ENCODE measurements at places on chromosomes 2 and 18.

DNA sequence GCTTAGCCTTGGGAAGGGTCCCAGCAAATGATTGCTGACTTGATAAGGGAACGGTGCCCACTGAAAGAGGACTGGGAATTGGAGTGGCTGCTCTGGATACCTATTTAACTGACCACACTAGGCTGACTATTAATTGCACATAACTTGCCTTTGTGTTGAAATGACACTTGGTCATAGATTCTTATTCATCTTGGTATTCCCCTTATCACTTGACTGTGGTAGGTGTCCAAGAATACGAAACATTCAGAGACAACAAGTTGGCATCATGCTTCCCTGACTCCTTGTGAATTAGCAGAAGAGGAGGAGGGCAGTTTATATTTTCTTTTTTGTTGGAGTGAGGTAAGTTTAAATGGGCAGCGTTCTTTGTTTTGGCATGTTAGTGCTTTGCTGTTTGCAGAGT lies 13.4 kb downstream of the FMNL2 start:
- DNase-seq = no peak

- no peak for DNase-seq
Measured at GRCh38 chr2:162028511-162028910, 45.5 kb downstream of the DPP4 start.

GRCh38 chr2:218395456-218395825 lies 4.2 kb upstream of the CTDSP1 start:
- DNase-seq = no peak

DNA sequence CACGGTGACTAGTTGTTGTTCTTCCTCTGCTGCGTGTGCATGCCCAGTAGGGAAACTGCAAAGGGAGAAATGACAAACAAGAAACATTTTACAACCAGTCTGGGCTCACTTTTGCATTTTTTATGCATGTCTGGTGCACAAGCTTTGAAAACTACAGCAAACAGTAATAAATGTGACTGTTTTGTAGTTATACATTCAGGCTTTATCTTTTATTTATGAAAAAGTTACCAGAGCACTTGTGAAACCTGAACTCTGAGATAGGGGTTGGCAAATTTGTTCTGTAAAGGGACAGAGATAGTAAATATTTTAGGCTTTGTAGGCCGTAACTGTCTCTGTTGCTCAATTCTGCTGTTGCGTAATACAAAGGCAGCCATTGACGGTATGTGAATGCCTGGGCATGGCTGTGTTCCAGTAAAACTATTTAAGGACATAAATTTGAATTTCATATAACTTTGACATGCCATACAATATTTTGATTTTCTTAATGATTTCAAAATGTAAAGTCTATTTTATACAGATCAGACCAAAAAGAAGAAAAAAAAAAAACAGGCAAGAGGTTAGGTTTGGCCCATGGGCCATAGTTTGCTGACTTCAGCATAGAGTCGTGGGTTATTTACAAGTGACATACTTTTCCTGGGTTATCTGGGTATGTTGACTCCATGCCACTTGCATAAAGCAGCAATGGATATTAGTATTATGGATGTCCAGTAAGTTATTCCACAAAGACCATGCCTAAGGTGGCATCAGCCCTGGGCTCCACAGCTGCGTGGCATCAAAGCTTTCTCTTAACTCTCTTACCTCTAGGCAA lies 53.6 kb upstream of the EML6 start:
- DNase-seq = no peak

DNA sequence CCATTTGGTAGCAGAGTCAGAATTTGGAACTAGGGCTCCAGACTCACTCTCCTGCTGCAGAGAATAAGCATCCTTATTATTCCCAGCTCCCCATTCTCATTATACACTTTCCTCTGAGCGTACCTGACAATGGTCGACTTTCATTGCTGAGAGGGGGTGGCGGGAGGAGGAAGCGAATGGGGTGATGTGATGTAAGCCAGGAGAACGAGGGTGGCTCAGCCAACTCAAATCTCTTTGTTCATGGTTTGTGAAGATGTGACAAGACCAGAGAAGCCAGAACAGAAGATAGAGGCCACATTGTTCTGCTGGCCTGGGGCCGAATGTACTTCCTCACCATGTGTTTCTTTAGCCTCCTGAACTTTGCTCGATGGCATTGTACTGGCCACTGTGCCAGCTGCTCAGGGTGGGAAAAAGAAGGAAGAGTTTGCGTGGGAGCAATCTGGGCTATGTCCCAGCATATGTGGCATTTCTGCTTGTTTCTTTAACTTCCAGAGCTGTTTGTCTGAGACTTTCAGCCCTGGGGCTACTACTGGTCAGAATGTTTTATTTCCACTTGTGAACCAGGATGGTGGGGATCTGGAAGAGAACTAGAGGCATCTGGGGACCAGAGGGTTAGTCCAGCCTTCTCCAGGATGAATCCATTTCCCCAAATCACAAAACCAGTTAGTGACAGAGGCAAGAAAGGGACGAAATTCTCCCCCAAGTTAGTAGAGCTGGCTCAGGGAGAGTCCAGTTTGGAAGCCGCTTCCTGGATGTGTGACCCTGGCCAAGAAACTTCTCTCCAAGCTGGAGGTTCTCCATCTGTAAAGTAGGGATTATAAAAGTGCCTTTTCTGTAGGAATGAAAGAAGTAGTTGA lies 62.6 kb downstream of the MOGAT1 start:
- DNase-seq = no peak

DNA sequence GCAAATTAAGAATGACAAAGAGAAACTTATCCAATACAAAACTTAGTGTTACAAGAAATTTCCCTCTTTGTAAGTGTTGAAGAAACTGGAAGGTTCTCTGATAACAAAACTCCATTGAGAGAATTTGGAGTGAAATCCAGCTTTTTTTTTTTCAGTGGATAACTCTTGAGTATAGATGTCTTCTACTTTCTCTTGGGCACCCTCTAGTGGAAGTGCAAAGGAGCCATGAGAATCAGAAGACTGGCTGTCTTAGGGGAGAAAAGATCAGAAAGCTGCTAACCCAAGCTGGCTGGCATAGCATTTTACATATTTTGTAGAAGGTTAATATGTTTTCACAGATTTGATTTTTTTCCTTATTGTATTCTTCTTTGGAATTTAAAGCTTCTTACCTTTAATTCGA lies 138.8 kb upstream of the SATB2 start:
- no peak for DNase-seq

- DNase-seq = no peak
Measured at GRCh38 chr2:108565778-108566375, 31.6 kb downstream of the LIMS1 start.

Data from progenitor cell of endocrine pancreas (in vitro differentiated cells).